Activated CD8-positive, alpha-beta T cell treated with anti-CD3 and anti-CD28 coated beads, Interleukin-2, amount 10 ng/mL, durations not matched to agents 7 days and 5 days (primary cell): ENCODE measurements at places on chromosomes 11 and 22.

DNA sequence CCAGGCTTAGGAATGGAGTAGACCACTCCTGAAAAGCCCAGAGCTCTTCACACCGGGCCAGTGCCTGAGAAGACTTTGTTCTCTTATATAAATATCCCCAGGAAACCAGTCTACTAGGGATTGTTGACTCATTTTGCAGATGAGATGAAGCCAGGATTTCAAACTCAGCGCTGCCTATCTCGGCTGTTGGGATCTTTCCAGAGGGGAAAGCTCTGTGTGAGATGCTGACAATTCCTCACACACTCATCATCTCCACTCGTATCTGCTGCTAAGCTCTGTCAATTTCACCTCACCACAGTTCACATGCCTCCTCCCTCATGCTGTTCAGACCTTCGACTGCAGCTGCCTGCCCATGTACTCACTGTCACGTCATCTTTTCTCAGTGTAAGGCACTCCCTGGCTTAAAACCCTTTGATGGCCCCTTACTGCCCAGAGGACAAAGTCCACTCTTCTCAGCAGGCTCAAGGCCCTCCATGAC is 12.5 kb downstream of the USH1C start:
- DNase-seq, result no peak

DNA sequence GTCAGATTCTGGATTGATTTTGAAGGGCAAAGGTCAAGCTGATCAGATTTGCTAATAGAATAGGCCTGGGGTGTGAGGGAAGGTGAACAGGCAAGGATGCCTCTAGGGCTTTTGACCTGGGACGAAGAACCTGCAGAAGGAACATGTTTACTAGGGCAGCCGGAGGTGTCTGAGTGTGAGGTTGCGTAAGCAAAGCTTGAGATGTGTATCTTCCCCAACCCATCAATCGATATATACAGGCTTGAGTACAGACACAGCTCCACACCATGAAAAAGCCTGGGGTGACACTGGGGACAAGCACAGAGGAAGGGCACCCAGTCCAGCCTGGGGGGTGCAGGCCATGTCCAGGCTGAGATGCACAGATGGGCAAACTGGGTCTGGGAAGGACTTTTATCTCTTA is 1.1 kb downstream of the LHFPL7 start:
- DNase-seq, result no peak

DNA sequence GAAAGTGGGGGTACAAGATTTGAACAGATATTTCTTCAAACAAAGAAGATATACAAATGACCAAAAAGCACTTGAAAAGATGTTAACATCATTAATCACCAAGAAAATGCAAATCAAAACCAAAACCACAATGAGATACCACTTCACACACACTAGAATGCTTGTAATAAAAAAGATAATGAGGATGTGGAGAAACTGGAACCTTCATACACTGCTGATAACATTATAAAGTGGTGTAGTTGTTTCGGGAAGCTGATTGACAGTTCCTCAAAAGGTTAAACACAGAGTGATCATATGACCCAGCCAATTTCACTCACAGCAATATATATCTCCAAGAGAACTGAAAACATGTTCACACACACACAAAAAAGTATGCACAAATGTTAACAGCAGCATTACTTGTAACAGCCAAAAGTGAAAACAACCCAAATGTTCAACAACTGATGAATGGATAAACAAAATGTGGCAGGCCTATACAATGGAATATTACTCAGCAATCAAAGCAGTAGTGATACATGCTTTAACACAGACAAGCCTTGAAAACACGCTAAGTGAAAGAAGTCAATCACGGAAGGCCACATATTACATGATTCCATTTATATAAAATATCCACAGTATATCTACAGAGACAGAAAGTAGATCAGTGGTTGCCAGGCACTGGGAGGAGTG is 15.1 kb downstream of the PITPNB start:
- no peak for DNase-seq

DNA sequence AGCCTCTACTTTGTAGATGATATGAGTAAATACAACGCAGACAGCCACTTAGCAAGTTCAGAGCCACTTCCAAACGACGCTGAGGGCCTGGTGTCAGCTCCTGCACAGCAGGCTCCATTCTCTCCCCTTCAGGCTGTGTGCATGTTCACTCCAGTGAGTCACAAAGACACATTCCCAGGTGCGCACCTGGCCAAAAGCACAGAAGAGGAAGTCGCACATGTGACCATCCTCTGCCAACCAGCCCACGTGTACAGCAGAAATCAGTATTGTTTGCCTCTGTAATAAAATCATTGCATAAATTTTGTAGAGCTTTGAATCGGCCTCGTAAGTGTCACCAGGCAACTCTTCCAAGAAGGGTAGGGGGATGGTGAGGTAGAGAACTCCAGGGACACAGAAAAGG is 19.5 kb upstream of the TPH1 start:
- DNase-seq, result no peak

DNA sequence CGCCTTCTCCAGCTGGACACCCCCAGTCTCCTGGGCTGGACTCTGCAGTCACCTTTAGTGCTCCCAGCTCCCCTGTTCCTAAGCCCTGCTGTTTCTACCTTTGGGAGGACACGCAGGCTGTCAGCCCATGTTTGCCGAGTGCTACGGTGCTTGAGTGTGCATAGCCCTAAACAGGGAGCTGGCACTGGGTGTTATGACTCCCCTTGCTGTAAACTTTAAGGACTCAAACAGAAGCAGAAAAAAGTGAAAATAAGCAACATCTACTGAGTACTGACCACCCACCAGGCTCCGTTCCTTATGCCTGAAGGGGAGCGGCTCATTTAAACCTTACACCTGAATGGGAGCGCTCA is 7.3 kb upstream of the APOBEC3B start:
- DNase-seq, result no peak
